ENCODE measurements at places on chromosomes 2 and 18.

DNA sequence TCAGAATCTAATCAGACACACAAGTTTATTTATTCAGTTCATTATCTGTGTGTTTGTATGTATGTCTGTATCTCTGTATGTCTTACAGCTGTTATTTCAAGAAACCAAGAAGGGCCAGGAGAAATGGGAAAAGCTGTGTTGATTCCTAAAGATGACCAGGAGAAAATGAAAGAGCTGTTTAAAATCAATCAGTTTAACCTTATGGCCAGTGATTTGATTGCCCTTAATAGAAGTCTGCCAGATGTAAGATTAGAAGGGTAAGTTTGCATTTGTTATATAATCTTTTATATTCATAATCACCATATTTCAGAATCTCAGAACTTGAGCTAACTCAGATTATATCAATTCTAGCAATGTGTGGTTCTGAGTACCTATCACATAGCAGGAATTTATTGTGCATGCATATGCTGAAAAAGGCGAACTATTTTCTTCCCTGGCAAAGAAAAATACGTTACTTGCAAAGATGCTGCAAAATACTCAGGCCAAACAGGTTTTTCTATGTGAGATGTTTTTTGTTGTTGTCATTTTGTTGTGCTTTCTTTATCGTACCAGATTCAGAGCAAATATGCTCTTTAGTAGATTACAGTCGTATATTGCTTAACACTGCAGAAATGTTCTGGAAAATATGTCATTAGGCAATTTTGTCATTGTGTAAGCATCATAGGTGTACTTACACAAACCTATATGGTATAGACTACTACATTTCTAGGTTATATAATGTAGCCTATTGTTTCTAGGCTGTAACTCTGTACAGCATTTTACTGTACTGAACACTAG is 268.7 kb downstream of the GALNT13 start:
- DNase-seq: no peak

DNA sequence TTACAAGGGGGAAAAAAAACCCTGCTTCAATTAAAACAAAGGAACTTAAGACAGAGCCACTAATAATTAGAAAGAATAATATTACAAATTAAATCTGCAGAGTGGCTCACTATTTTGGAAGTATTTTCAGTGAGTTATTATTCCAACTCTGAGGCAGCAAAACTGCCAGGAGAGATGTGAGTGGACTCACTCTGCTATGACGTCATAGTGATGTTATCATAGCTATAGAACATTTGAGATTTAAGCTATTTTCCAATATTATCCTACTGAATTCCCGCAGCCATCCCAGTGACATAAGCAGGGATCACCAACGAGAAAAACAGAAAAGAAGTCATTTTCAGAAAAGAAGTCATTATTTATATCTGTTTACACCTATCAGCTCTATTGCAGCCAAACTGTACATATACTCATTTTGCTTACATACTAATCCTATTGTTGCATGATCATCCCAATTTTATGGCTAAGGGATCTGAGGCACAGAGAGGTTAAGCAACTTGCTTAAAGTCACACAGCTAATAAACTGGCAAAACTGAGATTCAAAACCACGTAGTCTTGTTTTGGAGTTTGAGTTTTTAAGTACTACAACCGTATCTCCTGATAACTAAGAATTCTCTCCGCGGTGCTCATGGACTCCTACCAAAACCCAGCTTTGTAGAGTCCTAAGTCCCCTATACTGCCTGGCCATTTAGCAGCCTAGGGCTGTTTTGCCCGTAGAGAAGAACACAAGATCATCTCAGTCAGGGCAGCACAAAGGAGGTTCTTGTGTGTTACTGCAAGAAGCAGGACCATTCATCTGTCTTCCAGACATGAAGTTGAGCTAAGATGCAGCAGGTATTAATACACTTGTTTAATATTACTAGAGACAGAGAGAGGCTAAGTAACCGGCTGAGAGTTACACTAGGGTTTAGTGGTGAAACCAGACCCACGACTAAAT is 299.8 kb downstream of the TCF4 start:
- DNase-seq: no peak

DNA sequence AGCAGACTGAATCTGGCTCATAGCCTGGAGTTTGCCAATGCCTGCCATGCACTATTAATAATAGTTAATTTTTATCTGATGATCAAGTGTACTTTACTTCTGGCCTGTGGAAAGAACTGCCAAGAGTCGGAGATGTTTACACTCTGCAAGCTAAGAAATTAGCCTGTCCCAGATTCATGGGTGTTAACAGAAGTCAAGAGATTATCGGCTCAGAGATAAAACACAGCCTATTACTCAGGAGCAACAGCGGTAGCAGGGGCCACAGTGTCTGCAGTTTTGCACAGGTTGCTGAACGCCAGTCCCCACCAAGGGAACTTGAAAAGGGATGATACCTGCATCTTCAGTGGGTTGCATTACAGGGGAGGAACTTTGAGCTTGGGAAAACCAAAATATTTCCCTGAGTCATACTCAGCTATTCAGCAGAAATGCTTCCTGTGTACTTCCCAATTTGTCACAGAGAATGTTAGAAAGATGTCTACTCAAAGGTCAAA is 4.3 kb upstream of the ADI1 start:
- peak; percentile 73 for DNase-seq

DNA sequence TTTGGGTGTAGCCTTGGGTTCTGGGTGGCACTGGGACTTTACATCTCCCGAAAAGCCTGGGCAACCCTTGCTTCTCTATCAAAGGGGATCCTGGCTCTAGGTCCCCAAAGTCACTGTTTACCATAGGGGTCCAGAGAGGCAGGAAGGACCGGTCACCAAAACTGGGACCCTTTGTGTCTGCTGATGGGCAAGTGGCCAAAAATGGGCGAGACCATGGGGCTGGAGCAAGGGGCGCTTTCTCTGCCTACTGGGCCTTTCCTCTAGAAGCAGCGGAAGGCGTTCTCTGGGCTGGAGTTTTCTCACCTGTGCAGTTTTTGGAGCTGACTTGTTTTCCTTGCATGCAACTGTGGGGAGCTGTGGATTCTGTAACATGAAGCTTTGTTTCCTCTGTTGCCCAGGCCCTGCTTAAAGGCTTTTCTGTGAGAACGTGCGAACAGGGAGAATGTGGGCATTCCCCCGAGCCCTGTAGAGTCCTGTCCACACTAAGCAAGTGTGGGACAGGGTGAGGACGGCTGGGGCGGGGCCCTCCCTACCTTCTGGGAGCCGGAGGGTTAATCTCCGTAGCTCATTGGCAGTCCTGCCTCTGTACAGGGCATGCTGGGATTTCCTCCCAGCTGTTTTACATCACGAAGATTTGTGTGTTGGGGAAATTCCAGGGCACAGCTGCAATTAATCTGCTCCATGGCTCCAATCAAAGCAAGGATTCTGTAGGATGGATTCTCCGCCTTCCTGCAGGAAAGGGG is 50.2 kb downstream of the TGOLN2 start:
- DNase-seq: peak; percentile 98

DNA sequence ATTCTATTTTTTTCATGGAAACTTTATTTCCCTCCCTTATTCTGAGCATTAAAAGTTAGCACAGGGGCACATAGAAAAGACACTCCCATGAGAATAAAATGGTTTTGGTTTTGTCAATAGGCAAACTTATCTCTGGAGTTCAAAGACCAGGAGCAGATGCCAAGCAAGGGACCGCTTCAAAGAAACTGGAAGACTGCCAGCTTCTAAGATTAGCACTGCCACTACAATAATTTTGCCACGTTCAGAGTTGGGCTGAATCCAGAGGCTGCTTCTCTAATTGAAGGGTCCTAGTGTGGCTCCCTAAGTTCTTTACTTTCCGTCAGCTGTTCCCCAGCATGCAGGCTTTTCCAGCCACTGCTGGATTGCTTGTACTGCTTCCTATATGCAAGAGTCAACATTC is 681.0 kb upstream of the GCFC2 start:
- DNase-seq: no peak

- DNase-seq: no peak
Measured at GRCh38 chr18:58766946-58767345, 95.7 kb downstream of the MALT1 start.
